ENCODE measurements at places on chromosomes 2 and 18.

- DNase-seq, result no peak
These were observed 11.0 kb downstream of the CPSF3 start for GRCh38 chr2:9434489-9434888.

DNA sequence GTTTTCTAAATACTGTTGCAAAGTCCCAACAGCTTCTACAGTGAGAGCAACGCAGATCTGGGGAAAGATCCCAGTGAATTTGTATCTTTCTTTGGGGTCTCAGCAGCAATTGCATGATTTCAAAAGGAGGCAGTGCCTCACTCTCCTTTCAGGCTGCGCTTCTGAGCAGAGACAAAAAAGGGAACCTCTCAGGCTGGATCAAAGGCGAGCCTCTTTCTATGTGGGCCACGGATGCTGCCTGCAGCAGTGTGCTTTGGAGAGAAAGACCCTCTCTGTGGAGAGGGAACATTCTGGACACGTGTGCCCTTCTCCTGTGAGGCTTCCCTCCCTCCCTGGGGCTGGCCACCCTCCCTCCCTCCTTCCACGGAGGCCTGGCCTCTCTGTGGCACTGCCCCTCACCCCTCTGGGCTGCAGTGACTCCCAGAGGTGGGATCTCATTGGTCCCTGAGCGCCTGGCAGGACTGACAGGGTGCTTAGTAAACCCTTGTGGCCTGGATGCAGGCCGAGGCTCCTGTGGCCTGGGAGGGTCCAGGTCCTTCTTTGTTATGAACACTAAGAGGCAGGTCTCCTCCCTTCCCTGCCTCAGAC is 21.6 kb upstream of the PDIA6 start:
- no peak for DNase-seq

DNA sequence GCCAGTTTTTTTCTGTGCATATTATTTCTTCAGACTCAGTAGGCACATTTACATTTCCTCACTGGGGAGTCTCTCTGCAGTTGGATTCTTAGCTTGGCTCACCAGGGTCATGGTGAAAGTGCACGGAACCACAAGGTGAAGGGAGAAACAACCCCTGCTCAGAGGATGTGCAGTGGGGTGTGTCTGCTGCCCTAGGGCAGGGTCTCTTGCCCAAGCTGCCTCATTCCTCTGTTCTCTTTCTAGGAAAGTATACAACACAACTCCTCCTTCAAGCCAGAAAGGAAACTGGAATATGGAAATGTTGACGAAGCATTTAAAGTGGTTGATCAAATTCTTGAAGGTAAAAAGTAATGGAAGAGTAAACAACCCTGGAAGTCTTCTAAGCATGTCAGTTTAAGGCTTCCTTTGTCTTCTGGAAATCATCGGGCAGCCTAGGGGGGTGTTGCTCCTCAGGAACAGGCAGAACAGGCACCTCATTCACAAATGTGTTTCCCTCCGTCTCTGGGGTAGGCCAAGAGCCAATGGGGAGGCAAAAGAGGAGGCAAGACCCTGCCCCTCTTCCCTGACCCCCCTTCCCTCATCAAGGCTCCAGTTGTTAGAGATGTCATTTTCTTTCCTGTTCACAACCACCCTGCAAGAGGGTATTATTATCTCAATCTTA is 41.4 kb downstream of the AOX1 start:
- no peak for DNase-seq

DNA sequence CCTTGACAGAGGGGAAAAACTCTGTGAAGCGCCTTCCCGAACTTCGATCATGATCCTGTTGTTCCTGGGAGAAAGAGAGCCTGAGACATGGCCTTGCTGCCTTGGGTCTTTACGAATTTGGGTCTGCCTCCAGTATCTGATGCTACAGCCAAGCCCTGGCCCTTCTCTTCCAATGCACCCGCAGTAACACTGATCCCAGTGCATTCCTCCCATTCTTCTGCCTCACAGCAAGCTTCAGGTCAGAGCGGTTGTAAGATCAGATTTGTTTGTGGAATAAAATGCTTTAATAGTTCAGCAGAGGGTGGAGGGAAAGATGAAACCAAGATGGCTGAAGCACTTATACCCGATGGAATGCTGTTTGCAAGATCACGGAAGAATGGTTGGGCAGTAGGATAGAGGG is 196.7 kb upstream of the SIX2 start:
- DNase-seq, result no peak

DNA sequence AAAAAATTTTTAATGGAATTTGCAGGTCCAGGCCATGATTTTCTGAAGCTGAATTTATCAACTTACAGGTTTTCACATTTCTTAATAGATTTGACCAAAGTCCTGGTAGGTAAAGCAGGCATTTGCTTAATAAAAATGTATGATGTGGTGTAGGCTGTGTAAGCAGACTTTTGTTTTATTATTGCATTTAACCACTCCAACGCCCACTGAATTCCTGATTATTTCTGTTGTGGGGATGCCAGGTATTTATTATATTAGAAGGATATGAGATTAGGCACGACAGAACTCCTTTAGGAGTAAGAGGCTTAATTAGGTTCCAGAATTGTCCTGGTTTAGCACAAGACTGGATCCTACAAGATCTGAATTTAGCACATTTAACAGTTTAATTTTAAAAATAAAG is 111.1 kb downstream of the ADCYAP1 start:
- DNase-seq, result no peak

DNA sequence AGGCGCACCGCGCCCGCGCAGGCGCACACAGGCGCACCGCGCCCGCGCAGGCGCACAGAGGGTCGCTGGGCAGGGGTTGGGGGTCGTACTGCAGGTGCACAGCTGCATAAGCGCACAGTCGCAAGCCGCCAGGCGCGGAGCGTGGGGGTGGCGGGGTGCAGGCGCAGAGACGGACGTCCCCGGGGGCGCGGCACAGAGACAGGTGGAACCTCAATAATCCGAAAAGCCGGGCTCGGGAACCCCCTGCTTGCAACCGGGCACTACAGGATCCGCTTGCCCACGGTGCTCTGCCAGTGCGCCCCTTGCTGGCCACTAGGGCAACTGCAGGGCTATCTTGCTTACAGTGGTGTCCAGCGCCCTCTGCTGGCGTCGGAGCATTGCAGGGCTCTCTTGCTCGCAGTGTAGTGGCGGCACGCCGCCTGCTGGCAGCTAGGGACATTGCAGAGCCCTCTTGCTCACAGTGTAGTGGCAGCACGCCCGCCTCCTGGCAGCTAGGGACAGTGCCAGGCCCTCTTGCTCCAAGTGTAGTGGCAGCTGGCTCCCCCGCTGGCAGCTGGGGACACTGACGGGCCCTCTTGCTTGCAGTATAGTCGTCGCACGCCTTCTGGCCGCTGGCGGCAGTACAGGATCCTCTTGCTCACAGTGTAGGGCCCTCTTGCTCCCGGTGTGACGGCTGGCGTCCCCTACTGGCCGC is 34.9 kb downstream of the FAM110C start:
- DNase-seq, result no peak

- no peak for DNase-seq
These were observed 147.5 kb downstream of the RND3 start for GRCh38 chr2:150339951-150340350.

DNA sequence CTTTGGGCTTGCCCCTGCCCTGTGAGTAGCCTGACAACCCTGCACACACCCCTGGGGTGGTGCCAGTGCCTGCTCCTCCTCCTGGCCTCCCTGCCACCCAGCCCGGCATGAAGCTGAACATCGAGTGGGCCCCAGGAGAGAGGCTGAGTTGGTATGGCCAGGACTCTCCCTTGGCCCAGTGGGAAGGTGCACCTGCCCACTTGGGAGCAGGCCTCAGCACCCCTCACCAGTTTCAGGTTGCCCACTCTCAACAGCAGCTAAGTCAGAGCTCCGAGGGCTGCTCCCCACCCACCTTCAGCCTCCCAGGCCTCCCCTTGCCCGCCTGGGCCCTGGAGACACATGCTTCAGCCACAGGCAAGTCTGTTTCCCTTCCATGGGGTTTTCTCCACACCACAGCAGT is 203.1 kb downstream of the KLHL29 start:
- no peak for DNase-seq

DNA sequence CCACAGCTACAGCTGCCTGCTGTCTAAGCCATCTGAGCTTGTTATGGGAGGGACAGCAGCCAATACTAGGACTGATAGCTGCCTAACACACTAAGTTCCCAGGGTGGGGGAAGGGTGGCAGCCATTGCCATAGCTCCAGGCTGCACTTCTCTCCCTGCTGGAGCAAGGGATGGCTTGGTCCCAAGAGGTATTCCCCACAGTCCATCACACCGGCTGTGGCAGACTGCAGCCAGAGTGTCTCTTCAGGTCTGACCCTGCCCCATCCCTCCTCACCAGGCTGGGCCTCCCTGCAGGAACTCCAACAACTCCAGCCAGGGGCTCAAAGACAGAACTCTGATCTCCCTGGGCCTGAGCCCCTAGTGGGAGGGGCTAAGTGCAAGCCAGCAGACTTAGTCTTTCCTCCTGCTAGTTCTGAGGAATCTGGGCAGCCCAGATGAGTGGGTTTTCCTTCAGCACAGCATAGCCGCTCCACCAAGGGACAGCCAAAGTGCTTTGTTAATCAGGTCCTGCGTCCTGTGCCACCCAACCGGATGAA is 632.1 kb downstream of the SOCS6 start:
- DNase-seq, result no peak
